Motor neuron (in vitro differentiated cells): ENCODE measurements at places on chromosomes 4 and X. TPM values are rescaled to one million over a fixed set of nuclear protein-coding genes. Genes with fewer than 3 reads are reported as not detected.
A peak's percentile ranks its signal among the peaks of the same experiment; 100 is the strongest.

Gene CT55
- 0.33 TPM in 1 of 2 replicates, not detected in the other for total RNA-seq

Gene IGFBP7
- total RNA-seq, result 0.83 and 0.90 TPM in 2 replicates

Gene MAGEA9
- total RNA-seq, result not detected in 2 replicates

Gene MAGEC1
- total RNA-seq, result 0.16 TPM in 1 of 2 replicates, not detected in the other

Gene ZNF330
- 38.8 and 41.1 TPM in 2 replicates for total RNA-seq

Gene SLC7A11
- 97.0 and 152 TPM in 2 replicates for total RNA-seq

Gene RBMX2
- 29.4 and 30.2 TPM in 2 replicates for total RNA-seq

Gene HSFX2
- 0.53 and 1.8 TPM in 2 replicates for total RNA-seq

Gene SMPX
- total RNA-seq, result not detected in 2 replicates

- no peak for ATAC-seq
Observed at GRCh38 chrX:130715299-130715698, 187.7 kb downstream of the ENOX2 start.

GRCh38 chr4:69591364-69591763, 48.1 kb downstream of the UGT2A2 start:
- ATAC-seq, result no peak

DNA sequence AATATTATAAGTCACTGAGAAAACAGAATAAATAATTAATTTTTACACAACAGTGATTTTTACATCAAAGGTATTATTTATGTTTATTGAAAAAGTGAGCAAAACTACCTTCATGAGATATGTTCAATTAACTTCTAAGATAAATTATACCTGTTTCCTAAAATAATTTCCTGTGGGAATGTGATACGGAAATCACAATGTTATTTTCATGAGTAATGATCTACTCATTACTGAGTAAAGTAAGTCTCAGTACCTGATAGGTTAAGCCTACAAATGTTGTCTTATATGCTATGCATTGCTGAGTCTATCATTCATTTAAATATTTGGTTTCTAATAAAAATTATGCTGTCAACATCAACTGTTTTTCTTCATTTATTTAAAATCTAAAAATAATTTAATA, 324.0 kb downstream of the STPG2 start:
- no peak for ATAC-seq

DNA sequence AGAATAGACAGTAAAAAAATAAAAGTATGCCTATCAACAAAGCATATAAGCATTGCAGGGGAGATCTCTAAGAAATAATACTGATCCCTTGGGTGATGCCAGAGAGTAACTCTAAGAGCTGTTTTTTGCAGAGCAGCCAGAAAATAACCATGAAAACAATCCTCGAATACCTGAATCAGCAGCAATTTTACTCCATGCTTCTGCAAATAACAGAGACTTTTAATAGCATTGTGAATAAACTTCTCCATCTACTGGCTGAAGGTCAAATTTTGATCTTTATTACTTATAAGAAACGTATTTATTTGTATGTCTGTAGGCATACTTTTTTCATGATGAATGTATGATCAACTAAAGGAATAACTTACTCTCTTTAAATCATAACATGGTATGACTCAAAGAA, 334.5 kb downstream of the GALNTL6 start:
- ATAC-seq, result no peak

- ATAC-seq, result peak; percentile 37
Observed at GRCh38 chrX:39815631-39816030, 282.1 kb downstream of the BCOR start.

DNA sequence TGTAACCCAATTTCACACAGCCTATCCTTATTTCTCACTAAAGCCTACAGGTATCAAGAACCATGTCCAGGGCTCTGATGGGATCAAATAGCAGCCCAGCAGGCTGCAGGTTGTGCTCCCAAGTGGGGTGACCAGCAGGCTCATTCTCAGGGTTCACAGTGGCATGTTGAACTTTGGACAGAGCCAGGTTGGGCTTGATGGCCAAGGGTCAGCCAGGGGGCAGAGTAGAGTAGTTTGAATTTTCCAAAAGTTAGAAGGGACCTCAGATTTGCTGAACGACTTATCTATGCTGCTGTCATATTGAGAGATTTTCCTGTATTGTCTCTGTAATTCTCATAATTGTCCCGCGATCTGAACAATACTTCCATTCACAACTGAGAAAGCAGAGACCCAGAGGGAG, 310.8 kb upstream of the BOD1L1 start:
- ATAC-seq, result no peak

DNA sequence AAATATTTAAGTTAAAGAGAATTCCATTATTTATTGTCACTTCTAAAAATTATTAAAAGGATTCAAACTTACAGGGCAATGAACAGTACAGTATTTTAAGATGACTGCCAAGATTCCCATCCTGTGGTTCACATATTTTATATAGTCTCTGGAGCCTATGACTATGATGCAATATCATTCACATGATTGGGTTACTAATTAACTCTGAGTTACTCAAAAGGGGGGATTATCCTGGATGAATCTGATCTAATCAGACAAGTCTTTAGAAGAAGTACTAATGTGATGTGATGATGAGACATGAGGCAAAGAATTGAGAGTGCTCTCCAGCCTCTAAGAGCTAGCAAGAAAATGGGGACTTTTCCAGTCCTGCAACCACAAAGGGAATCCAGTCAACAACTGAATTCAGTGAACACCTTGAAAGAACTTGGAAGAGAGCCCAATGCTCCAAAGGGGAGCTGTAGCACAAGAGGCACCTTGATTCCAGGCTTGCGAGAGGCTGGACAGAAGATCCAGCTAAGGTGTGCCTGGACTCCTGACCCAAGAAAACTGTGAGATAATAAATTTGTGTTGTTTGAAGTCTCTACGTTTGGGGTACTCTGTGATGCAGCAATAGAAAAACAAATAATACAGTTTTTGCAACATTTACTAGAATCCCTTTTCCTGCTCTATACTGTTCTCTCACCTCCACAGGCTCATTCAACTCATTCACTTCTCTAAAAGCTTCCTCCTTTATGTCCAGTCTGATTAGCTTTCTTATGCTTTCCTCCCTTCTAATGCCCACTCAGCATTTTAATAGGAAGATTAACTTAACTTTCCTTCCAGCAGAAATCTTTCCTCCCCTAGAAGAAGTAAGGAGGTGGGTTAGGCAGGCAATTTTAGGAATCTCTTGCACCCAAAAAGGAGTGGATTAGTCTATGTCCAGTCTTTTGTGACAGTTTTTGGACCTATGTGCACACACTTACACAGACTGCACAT, 133.8 kb upstream of the LCORL start:
- no peak for ATAC-seq

DNA sequence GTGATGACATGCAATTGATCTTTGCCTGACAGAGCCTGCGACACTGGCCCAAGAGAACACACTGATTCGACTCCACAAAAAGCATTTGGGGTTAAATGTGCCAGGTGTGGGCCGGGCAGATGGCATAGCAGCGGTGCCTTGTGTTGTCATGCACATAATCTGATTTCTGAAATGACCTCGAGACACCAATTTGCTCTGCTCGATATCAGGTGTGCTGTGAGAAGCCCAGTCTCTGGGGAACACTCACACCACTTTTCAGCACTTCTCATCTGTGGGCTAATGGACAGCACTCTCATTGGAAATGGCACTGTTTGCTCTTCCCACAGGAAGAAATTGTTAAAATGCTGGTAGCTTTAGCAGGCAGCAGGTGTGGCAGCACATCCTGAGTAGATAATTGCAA, 738.3 kb upstream of the TENM3 start:
- peak; percentile 17 for ATAC-seq

GRCh38 chr4:33176566-33176965, 2456.4 kb downstream of the PCDH7 start:
- no peak for ATAC-seq

DNA sequence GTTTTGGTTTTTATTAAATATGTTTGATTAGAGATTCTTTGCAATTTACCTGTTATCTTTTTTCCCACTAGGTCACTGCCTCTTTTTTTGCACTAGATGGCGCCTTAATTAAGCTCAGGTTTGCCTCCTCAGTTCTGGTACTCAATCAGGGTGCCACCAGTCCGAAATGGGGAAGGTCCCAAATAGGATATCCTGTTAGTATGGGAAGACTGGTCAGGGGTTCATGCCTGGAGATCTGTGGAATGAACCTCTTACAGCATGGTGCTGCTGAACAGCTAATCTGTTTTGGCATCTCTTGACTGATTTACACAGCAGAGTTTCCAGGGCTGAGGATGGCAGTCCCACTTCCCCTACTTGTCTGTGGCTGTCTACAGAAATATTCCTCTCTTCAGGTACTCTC, 24.2 kb upstream of the VSIG1 start:
- ATAC-seq, result no peak

GRCh38 chr4:148514041-148514440, 71.8 kb upstream of the NR3C2 start:
- no peak for ATAC-seq

GRCh38 chr4:160611181-160611580, 1508.3 kb downstream of the RAPGEF2 start:
- no peak for ATAC-seq

DNA sequence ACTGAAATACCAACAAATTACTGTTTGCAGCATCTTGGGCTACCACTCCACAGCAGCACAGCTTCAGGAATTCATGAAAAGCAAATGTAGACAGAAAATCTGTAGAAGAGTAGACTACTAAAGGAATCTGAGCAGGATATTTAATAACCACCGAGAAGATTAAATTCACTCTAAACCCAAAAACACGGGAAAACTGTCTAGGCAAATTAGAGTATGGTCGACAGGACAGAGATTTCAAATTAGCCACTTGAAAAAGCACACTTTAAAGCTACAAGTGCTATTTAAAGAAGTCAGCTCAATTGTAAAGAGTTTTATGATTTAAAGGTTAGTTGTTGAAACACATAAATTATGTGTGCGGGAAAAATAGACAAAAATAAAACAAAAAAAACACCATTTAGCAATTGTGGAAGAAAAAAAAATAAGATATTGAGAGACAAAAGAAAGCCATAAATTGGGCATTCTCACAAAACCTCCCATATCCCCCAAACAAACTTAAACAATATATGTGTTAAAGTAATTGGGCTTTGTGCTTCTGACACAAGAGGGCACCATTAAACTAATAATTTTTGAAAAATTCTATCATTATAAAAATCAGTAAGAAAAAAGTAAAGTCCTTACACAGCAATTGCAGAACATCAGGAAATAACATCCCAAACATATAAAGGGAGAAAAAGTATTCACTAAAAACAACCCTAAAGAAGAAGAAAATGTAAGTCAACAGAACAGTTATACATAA, 880.8 kb downstream of the TECRL start:
- no peak for ATAC-seq

GRCh38 chrX:85503258-85504158, 124.0 kb upstream of the POF1B start:
- ATAC-seq, result peak; percentile 25

GRCh38 chr4:102439236-102439614, 61.9 kb upstream of the NFKB1 start:
- ATAC-seq, result peak; percentile 61

GRCh38 chrX:16566571-16566970, 83.4 kb upstream of the S100G start:
- ATAC-seq, result no peak

GRCh38 chrX:78074088-78074487, 30.0 kb upstream of the PGK1 start:
- ATAC-seq, result no peak

- ATAC-seq, result peak; percentile 70
Observed at GRCh38 chr4:22688236-22688635, 4.5 kb upstream of the GBA3 start.

DNA sequence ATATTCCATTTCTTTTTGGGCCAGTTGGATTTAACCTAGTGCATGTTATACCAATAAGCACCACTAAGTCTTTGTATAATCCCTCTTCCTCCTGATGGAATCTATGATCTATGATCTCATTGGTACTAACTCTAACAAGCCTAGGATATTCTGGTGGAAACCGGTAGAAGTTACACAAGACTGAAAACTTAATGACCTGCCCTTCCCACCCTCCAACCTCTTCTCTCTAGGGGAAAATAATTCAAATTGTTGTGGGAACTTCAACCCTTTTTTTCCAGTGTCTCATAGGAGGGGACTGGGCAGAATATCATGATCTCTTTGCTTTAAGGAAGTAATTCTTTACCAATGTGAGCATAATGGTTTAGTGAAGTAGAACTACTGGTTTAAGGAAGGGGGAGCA, 289.5 kb upstream of the BOD1L1 start:
- no peak for ATAC-seq

DNA sequence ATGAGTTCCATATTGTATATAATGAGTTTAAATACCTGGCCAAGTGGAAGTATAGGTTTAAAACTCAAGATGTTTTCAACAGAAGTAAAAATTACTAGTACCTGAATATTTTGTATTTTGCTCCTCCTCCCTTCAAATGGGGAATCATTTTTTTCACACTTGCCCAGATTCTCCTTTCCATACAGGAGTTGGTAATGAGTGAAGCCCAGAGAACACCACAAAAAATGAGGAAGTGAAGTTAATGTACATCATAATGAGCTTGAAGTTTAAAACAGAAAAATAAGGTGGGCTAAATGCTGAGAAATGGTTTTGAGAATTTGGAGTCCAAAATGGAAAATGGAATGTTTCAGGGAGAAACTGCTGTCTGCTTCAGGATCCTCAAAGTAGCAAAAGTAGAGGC, 364.8 kb upstream of the EMCN start:
- no peak for ATAC-seq

DNA sequence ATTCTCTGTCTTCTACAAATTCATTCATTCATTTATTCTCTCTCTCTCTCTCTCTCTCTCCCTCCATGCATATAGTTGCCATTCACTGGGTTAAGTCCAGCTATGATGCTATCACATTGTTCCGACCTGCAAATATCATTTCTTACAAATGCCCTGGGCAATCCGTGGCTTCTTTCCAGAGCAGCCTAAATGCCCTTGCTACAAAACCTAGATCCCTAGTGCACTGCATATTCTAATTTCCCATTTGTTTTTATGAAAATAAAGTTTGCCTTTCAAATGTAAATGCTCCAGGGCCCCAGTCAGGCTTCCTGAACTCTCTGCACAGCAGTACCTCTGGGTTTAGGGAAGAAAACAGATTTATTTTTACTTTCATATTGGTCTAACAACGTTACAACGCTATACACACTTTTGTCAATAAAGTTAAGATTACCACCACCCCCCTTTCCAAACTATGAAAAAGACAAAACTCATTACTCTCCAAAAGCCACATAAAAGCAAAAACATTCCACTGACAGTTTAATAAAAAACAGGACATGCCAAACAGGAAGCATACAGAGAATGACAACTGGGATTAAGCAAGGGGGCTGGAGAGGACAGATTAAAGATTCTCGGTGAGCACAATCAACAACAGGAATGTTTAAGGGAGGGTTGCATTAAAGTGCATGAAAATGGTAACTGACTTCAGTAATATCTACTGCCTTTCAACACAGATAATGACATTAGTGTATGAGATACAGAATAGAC, 104.3 kb downstream of the USP46 start:
- ATAC-seq, result peak; percentile 76

- peak; percentile 13 for ATAC-seq
Observed at GRCh38 chr4:152039023-152039481, 278.2 kb upstream of the GATB start.
